GM12891 (cell line): ENCODE measurements at places on chromosomes 4 and X.

DNA sequence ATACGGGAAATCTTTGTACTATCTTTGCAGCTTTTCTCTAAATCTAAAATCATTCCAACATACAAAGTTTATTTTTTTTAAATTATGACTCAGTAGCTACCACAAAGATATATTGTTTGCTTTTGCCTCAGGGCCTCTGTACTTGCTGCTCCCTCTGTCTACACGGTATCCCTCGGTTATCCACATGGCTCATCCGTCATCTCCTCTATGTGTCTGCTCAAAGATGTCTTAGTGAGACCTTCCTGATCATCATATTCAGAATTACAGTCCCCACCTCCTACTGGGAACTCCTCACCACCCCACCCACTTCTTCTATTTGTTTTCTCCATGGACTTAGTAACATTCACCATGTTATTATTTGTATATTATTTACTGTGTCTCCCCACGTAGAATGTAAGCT lies 107.8 kb downstream of the PARM1 start:
- DNase-seq, result no peak

GRCh38 chrX:23803931-23804381 lies 21.0 kb downstream of the SAT1 start:
- no peak for DNase-seq

- no peak for DNase-seq
Measured at GRCh38 chrX:66675541-66675940, 36.7 kb upstream of the EDA2R start.

GRCh38 chrX:95797344-95797743 lies 887.3 kb upstream of the DIAPH2 start:
- no peak for DNase-seq

- DNase-seq, result no peak
Measured at GRCh38 chr4:108890484-108890881, 127.6 kb upstream of the ETNPPL start.

GRCh38 chrX:9880870-9881269 lies 86.3 kb upstream of the CLDN34 start:
- no peak for DNase-seq
